ENCODE measurements at places on chromosomes 4 and X. TPM values are rescaled to one million over a fixed set of nuclear protein-coding genes. Genes with fewer than 3 reads are reported as not detected.

- peaks cover 11% of the 10 kb centered on the region for H3K4me1 ChIP-seq
- H3K4me3 ChIP-seq = no peak overlapping the region
- H3K27ac ChIP-seq = no peak overlapping the region
- no peaks in the 10 kb centered on the region for H3K27me3 ChIP-seq
- no peaks in the 10 kb centered on the region for H3K36me3 ChIP-seq
Measured at GRCh38 chr4:177267911-177268310, 41.8 kb upstream of the NEIL3 start.

DNA sequence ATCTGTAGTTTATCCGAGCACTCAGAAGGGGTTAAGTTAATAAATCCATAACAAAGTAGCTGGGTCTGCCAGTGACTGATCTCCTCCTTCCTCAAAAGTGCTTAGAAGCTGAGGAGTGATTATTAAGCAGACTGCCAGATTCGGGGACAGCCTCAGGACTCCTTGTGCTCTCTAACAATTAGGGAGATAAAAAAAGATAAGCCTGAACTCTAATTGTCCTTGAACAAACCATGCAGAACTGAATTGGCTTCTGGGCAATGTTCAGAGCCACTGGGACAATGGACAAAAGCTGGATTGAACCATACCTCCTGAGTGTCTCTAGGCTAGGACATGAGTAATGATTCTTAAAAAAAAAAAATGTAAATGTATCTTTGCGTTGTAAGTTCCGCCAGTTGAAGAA is 22.7 kb upstream of the GRPR start:
- H3K4me1 ChIP-seq = peaks cover 19% of the 10 kb centered on the region
- H3K4me3 ChIP-seq = no peak overlapping the region
- DNase-seq = no peak
- peaks cover 2% of the 10 kb centered on the region for H3K27me3 ChIP-seq
- H3K27ac ChIP-seq = no peak overlapping the region

DNA sequence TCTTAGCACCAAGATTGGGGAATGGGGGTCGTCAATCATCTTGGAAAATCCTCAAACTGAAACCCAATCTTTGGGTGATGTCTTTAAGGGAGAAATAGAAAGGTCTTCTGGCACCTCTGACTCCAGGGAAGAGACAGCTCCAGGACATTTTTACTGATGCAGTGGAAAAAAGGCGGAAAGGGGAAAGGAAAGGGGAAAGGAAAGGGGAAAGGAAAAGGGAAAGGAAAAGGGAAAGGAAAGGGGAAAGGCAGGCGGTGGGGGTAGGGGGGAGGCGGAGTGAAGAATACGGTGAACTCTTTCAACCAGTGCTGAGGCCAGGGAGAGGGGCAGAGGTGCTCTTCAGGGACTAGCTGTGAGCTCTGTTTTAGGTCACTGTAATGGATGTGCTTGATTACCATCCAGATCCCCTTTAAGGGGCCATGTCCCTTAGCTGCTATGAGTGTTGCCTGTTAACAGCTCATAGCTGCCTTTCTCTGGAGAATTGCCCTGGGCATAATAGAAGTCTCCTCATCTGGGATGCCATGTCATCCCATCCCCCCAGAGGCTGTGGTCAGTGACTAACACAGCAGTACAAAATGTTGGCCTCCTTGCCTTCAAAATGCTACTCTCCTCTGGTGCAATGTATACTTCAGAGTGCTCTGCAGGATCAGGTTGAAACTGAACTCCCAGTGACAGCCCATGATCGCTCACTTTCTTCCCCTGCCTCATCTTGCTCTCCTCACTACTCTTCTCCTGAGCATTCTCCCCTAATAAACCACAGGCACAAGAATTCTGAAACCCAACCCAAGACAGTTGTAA is 92.4 kb upstream of the AP1S2 start:
- H3K27ac ChIP-seq = peak overlapping the region; percentile 91
- H3K4me3 ChIP-seq = no peak overlapping the region
- no peaks in the 10 kb centered on the region for H3K36me3 ChIP-seq
- no peak for DNase-seq
- peaks cover 31% of the 10 kb centered on the region for H3K4me1 ChIP-seq
- no peaks in the 10 kb centered on the region for H3K27me3 ChIP-seq

DNA sequence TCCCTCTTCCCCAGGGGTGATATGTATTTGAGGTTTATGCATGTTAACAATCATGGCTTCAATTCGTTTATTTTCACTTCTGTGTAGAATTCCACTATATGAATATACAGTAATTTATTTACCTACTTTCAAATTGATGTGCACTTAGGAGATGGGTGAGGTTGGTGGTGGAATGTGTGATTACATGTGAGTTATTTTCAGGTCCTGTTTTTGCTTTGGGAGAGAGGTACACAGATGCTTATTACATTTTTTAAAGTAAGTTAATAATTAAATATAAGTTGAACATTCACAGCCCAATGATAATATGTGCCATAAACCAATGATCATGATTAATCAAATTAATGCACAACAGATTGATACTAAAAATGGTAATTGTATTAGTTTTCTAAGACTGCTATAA is 79.5 kb downstream of the SPRY1 start:
- H3K4me3 ChIP-seq = no peak overlapping the region
- H3K36me3 ChIP-seq = no peaks in the 10 kb centered on the region
- no peak for DNase-seq
- H3K4me1 ChIP-seq = peaks cover 25% of the 10 kb centered on the region

The AWAT2 gene
- not detected for total RNA-seq

DNA sequence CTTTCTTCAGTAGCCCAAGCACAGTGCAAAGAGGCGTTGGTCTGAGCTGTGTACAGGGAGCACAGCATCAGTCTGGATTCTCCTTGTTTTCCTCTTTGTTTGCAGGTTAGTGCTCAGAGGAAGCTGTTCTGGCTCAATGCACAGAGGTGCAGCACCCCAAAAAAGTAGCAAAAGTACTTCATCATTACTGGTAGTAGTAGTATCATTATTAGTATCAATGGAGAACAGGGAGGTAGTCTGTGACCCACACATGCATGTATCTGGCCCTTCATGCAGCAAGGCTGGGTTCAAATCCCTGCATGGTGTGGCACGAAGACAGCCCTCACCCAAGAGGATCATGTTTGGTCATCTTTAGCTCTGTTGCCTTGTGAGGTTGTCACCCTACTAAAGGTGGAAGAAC is 68.7 kb downstream of the CXXC4 start:
- H3K27me3 ChIP-seq = no peaks in the 10 kb centered on the region
- H3K36me3 ChIP-seq = peaks cover 14% of the 10 kb centered on the region
- H3K4me1 ChIP-seq = peaks cover 24% of the 10 kb centered on the region
- no peak for DNase-seq
- no peak overlapping the region for H3K4me3 ChIP-seq

The TENM3 gene
- total RNA-seq = 59.7 TPM

The HTN1 gene
- not detected for total RNA-seq

GRCh38 chr4:95377366-95377900 is 171.3 kb downstream of the UNC5C start:
- no peak overlapping the region for H3K27ac ChIP-seq
- H3K4me1 ChIP-seq = peaks cover 6% of the 10 kb centered on the region
- H3K36me3 ChIP-seq = no peaks in the 10 kb centered on the region
- DNase-seq = no peak
- no peak overlapping the region for H3K4me3 ChIP-seq

DNA sequence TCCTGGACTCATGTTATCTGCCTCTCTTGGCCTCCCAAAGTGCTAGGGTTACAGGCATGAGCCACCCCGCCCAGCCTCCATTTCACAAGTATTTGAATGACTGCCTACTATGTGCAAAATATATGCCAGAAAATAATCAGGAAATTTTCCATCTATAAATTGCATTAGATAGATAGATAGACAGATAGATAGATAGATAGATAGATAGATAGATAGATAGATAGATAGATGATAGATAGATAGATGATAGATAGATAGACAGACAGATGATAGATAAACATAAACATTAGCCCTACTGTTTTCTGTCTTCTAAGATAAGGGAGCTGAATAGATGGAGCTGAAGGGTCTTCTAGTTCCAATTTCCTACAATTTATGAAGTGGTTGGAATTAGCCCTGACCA is 87.4 kb upstream of the TRIM2 start:
- no peaks in the 10 kb centered on the region for H3K4me1 ChIP-seq
- no peak overlapping the region for H3K27ac ChIP-seq
- H3K27me3 ChIP-seq = no peaks in the 10 kb centered on the region
- DNase-seq = no peak
- H3K4me3 ChIP-seq = no peak overlapping the region
- H3K36me3 ChIP-seq = no peaks in the 10 kb centered on the region

GRCh38 chr4:35793045-35793722 is 451.1 kb downstream of the ARAP2 start:
- no peak overlapping the region for H3K4me3 ChIP-seq
- no peak for DNase-seq
- no peaks in the 10 kb centered on the region for H3K4me1 ChIP-seq
- H3K27ac ChIP-seq = no peak overlapping the region
- peaks cover 25% of the 10 kb centered on the region for H3K36me3 ChIP-seq
- no peaks in the 10 kb centered on the region for H3K27me3 ChIP-seq

The APBB2 gene
- 49.0 TPM for total RNA-seq

DNA sequence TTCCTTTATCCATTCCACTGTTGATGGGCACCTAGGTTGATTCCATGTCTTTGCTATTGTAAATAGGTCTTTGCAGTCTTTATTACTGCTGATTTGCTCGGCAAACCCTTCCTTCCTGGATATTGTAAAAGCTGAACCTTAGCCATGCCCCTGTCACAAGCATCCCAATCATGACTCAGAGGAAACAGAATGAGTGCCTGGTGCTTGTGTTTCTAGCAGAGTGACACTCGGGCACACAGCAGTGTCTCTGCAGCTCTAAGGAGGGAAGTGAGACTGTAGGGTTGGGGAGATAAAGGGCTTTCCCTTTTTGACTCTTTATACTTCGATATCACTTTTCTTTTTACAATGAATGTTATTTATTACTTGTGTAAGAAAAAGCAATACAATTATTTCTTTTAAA is 83.3 kb downstream of the AKAP4 start:
- no peak overlapping the region for H3K27ac ChIP-seq
- no peak for DNase-seq
- H3K27me3 ChIP-seq = no peaks in the 10 kb centered on the region
- H3K4me1 ChIP-seq = peaks cover 34% of the 10 kb centered on the region

- H3K27me3 ChIP-seq = peaks cover 41% of the 10 kb centered on the region
- H3K4me1 ChIP-seq = peaks cover 32% of the 10 kb centered on the region
- no peak for DNase-seq
Measured at GRCh38 chr4:1459722-1460511, 53.7 kb upstream of the NKX1-1 start.

DNA sequence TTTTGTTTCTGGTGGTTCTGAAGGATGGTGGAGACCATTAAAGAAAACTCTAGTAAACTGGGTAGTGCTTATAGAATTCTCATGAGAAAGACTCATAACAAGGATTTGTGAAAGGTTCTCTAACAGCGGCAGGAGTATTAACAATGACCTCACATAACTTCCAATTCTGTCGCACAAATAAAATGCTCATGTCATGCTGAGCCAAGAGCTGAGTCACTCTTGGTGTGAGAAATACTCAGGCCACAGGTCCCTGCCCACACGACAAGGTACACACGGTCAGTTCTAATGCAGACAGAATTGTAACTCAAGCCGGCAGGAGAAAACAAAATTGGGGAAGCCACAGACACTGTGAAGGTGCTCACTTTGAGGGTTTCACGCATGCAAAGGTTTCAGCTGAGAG is 34.4 kb upstream of the C4orf50 start:
- no peak overlapping the region for H3K4me3 ChIP-seq
- no peak for DNase-seq
- no peaks in the 10 kb centered on the region for H3K27me3 ChIP-seq
- peaks cover 4% of the 10 kb centered on the region for H3K36me3 ChIP-seq

DNA sequence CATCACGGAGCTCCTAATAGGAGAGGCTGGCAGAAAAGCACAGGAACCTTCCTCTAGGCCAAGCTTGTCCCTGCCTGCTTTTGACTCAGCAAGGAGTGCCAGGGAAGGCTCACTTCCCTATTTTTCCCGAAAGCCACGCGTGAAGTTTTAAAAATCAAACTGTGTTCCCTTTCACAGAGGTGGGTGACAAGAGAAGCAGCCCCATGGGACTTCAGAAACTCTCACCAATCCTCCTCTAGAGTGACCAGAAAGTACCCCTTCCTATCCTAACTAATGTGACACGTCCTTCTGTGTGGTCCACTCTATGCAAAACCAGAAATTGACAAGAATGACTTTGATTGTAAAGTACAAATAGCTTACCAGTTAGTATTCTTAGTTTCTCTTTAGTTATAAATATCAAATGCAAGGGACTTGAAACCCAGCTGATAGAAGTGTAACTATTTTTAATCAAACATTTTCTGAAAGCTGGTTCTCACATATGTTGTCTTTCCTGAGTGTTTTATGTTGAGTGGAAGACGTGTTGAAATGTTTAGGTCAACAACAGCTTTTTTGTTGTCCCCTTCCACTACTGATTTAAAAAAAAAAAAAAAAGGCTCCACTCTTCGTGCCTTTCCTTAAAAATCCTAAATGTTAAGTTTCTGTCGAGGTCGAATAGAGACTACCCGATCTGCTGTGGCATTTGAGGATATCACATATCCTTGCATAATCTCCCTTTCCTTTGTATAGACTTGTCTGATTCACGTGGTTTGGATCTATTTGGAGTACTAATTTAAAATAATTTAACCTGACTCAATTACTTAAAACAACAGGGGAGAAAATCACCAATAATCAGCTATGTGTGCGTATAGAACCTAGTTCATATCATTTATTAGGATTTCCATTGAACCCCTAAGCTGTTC is 42.1 kb downstream of the NFKB1 start:
- no peaks in the 10 kb centered on the region for H3K4me1 ChIP-seq
- H3K4me3 ChIP-seq = no peak overlapping the region
- no peaks in the 10 kb centered on the region for H3K27me3 ChIP-seq
- no peak for DNase-seq

DNA sequence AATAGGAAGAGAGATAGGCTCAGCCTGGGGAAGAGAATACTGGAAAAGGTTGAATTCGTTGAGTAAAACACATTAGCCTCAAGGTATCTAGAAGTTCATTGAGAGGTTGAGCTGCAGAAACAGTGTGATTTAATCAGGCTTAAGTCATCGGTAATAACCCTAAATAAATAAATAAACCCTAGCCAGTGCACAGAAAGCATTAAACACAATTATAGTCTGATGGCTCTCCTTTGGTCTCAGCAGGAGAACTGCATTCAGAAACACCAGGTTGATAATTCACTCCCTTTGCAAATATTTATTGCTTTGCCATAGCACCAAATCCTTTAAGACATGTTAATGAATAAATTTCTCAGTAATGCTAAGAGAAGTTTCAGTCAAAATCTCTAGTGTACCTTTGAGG is 9.6 kb downstream of the DCX start:
- H3K36me3 ChIP-seq = no peaks in the 10 kb centered on the region
- H3K27ac ChIP-seq = no peak overlapping the region
- H3K4me3 ChIP-seq = no peak overlapping the region
- no peaks in the 10 kb centered on the region for H3K4me1 ChIP-seq
- DNase-seq = no peak

The AMTN gene
- total RNA-seq = not detected

DNA sequence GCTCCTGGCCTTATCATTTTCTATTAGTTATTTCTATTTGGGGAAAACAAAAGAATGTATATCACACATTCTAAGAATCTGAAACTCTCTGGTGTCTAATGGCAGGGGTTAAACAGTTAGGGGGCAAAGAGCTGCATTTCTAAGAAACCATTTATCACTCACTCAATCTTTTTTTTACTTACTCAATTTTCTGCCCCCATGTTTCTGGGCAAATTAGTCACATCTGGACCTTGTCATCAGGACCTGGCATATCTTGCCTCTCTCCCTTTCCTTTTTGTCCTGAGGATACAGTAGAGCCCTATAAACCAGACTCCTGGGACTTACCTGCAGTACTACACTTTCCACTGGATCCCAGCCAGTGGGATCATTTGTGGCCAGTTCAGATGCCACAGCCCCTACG is 89.1 kb downstream of the ANXA3 start:
- peaks cover under 1% of the 10 kb centered on the region for H3K4me1 ChIP-seq
- no peak overlapping the region for H3K4me3 ChIP-seq
- no peaks in the 10 kb centered on the region for H3K36me3 ChIP-seq

Data from WTC11 (cell line).